ENCODE measurements at places on chromosomes 6 and 20.

DNA sequence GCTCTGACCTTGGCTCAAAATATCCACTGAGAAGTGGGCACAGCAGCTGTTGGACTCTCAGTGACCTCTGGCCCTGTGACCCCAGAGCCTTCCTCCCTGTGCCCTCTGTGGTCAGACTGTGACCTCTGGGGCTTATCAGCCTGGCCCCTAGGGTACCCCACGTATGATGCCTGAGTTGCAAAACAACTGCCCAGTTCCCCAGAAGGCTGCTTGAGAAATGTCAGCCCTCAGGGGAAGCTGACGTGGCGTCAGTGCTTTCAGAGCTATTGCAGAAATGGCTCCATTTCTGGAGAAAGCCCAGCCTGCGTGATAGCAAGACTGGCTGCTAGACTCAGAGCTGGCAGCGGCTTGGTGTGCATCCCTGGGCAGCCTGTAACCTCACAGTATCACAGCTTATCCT, 31.5 kb upstream of the TGM2 start:
- no peak for DNase-seq

DNA sequence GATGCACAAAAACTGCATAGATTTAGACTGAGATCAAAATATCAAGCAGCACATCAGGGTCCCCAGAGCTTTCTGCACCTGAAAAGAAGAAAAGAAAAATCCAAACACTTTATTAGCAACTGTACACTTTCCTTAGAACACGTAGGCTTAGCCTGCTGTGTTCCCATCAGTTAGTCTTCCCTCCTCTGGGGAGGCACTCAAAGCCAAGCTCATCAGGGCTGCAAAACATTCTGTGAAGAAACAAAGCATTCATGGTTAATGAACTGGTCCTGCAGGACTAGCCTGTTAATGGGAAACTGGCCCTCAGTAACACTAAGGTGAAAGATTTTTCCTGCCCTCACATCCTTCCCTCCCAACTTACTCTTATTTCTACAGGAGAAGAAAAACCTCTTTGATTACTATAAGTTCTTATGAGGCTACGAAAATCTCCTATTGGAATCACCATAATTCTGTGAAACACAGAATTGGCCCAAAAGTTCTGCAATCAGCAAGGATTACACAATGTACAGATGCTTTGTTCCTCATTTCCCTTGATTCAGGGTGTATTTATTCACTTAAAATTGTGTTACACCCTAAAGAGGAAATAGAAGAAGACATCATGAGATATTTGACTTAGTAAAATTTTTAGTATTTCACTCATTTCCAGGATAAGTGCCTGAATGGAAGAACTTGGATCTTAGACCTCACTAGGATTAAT, 901.0 kb upstream of the MAP3K7 start:
- no peak for DNase-seq

DNA sequence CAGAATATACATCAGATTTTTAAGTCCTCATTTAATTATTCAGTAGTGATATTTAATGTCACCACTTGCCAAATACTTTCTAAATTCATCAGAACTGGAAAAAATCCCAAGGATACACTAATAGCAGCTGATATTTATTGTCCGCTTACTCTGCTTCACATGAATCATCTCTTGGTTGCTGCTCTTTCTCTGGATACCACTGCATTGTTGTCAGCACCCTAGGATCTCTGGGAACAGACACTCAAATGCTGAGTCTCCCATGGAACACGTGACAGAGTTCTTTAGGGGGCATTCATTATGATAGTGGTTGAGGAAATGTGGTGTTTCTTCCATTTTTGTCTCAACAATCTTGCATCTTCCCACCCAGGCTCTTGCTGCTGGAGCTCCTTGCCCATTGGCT, 318.0 kb downstream of the RFPL4B start:
- no peak for DNase-seq

- no peak for DNase-seq
Measured at GRCh38 chr20:221258-221830, 5.7 kb upstream of the DEFB129 start.

GRCh38 chr6:44701038-44701636, 313.6 kb downstream of the CDC5L start:
- DNase-seq, result no peak

DNA sequence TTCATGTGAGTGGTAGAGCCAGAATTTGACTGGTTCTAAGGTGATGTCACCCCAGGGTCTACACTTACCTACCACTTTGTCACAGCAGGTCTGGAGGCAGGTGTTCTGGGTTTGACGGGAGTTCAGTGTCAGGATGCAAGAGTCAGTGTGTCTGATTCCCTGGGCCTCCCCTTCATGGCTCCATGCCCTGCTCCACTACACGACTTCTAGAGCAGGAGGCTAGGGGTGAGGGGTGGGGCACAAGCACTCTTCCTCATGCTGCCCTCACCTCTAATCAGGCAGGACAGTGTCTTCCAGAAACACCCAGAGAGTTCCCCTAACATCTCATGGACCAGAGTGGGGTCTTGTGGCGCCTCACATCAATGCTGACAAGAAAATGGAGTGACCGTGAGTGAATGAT, 118.2 kb downstream of the CDC5L start:
- DNase-seq, result no peak

DNA sequence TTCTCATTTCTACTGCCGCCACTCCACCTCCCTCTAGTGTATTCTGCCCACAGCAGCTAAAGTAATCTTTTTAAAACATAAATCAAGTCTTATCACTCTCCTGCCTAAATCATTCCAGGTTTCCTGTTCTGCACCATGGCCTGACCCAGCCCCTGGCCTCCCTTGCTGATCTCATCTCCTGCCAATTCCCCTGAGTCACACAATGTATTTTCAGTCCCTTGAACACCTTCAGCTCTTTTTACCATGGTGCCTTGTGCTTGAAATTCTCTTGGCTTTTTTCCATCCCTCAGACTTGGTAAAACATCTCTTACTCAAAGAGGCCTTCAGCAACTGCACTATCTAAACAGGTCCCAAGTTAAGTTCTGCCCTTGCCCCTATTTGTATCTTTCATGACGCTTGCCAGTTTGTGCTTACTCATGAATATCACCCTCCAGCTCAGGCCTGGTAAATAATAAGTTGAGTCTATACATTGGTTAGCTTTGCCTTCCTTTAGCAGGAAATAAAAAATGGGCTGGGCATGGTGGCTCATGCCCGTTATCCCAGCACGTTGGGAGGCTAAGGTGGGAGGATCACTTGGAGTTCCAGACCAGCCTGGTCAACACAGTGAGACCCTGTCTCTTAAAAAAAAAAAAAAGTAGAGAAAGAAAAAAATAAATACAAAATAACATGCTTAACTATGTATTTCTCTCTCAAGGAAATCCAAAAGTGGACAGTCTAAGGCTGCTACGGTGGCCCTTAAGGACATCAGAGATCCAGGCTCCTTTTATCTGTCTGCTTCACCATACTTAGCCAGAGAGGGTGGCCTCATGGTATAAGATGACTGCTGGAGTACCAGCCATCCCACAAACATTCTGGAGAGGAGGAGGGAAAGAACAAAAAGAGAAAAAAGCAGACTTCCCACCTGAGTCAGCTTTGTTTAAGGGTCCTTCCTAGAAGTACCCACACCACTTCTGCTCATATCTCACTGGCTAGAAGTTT, 62.2 kb downstream of the ARFGEF2 start:
- DNase-seq, result no peak

- no peak for DNase-seq
Measured at GRCh38 chr6:61193771-61194170, 1092.3 kb downstream of the KHDRBS2 start.

DNA sequence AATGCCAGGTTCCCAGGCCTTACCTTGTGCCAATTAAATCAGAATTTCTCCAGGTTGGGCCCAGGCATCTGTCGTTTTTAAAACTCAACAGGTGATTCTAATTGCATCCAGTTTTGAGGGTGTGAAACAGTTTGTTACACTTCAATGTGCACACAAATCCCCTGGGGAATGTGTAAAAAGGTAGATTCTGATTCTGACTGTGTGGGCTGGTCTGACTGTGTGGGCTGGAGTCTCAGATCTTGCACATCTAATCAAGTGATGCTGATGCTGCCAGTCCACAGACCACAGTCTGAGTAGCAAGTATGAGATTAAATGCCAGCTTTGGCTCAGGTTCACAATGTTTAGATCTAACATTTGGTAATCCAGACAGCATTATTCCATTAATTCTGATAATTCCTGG, 12.5 kb upstream of the ETV7 start:
- no peak for DNase-seq

DNA sequence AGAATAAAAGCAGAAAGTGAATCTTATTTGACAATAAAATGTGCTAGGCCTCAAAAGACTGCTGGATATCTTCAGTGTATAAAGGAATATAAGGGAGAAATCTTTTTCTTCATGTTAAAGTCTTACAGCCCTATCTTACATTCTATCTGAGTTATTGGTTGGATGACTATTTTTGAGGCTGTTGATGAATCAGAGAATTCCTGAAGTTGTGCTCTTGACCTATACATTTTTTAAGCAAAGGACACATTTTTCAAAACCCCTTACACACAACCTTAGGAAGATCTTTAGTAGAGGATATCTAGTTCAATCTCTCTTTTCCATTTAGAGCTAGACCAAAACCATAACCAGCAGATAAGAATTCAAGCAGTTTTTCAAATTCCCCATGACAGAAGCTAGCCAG, 10.9 kb upstream of the CGA start:
- no peak for DNase-seq

DNA sequence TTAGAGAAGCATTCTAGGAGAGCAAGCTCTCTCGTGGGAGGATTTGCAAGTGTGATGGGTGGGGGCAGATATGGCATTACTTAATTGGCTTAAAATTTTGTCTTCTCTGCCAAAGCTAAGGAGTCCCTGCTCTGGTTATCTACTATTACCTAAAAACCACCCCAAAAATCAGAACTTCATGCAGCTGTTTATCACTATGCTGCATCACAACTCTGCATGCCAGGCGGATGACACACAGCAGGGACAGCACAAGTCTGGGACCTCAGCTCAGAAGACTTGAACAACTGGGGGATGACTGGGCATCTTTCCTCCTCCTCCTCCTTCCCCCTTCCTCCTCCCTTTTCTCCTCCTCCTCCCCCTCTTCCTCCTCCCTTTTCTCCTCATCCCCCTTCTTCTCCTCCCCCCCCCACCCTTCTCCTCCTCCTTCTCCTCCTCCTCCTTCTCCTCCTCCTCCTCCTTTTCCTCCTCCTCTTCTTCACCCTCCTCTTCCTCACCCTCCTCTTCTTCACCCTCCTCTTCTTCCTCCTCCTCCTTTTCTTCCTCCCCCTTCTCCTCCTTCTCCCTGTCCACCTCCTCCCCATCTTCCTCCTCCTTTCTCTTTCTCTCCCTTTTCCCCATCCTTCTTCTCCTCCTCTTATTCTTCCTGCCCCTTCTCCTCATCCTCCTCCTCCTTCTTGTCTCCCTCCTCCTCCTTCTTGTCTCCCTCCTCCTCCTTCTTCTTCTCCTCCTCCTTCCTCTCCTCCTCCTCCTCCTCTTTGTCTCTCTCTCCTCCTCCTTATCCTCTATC, 218.6 kb upstream of the PMEPA1 start:
- no peak for DNase-seq

DNA sequence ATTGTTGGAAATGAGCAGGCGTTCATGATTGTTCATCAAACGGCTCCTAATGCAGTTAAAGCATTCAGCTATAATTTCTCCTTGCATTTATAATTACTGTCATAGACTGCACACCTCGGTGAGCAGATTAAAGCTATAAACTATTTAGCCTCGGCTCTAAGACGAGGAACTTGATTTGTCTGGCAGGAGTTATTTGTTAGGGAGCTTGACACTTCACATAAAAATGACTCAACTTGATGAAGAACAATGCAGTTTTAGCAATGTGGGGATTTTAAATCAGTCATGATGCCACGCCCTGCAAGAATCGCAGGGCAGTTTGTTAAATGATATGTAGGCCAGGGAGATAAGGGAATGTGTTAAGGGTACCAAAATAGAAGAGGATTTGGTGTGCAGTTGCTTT, 290.2 kb downstream of the TSHZ2 start:
- DNase-seq, result no peak

DNA sequence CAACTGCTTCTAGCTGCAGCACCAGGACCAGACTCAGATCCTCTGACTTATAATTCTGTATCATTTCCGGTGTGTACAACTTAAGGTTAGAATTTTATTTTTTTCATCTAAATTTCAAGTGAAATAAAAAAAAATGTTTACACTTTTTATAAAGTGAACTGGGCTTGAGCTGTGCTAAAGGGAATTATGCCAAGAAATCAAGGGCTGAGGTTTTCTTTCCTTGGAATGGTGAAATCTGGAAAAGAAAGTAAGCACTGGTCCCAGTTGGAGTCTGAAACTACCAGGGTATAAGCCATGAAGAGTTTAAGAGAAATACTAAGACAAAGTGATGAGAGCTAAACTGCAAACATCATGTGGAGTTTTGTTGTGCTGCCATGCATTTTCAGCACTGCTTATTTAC, 21.7 kb upstream of the FYN start:
- no peak for DNase-seq

DNA sequence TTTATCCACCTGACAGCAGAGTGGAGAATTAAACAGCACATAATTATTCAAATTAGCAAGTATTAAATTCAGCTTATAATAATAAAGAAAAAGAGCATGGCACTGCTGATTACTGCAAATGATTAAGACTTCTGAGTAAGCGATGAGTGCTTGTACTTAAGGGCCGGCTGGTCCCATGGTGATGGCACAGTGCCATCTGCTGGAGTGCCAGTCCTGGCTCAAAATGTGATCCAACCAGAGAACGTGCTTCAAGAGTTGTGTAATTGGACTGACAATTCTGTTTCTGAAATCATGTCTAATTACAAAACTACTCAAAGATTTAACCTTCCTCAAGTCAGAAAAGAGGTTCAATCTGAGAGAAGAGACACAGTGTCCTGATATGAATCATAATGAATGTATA, 181.6 kb upstream of the RGS17 start:
- peak; percentile 9 for DNase-seq

DNA sequence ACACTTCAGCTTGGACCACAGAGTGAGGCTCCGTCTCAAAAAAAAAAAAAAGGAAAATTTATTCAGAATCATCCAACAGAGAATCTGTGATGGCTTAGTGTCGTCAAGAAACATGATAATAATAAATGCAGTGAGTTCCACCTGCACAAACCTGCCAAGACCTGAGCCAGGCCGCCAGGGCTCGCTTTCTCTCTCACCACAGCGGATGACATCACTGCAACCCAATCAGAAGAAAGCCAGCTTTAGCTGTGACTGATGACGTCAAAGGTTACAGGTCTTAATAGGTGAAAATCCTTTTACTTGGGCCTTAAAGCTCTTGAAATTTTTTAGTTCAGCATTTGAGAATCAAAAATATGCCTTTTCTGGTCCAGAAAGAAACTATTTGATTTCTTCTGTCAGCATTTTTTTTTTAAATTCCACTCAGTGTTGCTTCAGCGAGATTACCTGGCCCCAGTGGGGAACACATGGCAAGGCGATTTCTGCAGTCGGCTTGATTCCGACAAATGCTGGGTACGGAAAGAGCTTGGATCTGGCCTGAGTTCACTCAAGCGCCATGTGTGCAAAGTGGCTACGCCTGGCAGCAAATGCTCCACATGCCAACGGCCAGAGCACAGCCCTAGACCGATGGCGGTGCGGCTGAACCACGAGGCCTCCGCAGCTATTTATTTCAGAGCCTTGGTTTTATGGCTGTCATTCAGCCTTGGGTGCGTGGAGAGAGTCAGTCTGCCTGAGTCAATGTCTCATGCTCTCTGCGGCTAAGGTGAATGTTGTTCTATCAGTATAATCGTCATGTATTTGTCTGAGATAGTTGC, 105.7 kb upstream of the QKI start:
- no peak for DNase-seq

Measured in CD4-positive, alpha-beta T cell treated with Interleukin-12 subunit alpha and Interleukin-12 subunit beta, for 1 hour (primary cell).